Left colon (tissue), 2 donors: ENCODE measurements at places on chromosomes 1 and 21.

GRCh38 chr21:32335601-32336575 is 37.2 kb downstream of the MRAP start:
- no peak for DNase-seq

GRCh38 chr1:23611601-23612327 is 52.5 kb upstream of the ID3 start:
- DNase-seq, result no peak

DNA sequence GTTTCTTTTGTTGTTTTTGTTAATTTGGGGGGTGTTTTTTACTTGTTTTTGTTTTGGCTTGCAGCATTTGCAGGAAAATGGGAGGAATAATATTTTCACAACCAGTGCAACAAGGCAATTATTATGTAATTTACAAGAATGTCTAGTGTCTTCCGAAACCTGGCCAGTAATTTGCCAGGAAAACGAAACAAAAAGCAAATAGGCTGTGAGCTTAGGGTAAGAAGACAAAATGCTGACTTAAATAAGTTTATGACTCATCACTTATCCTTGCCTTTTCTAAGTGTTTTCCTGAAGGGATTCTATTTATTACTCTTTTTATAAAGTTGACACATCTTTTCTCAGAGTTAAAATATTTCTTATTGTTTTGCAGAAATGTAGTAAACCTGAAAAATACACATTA is 49.8 kb downstream of the KCNT2 start:
- DNase-seq, result no peak

DNA sequence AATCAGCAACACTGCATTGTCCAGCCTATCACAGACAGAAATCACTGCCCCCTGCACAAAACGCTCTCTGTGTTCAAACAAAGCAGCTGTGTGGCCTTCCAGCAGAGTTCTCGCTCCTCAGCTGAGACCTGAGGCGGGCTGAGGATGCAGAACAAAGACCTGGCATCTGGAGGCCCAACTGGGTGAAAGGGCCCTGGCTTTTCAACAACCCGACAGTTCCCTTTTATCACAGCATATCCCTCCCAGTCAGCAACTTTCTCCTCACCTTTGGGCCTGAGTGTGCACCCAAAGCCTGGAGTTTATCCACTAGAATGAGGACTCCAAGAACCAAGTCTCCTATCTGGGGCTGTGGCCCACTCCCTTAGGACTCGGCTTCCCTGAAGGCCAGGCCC is 42.6 kb upstream of the A3GALT2 start:
- DNase-seq, result no peak

- no peak for DNase-seq
These were observed 40.4 kb upstream of the GJA5 start for GRCh38 chr1:147800804-147801203.
